ENCODE measurements at places on chromosomes 12 and 14. TPM values are rescaled to one million over a fixed set of nuclear protein-coding genes. Genes with fewer than 3 reads are reported as not detected.

THAP2 gene
- total RNA-seq, result 1.2 TPM

GZMH gene
- not detected for total RNA-seq

PARP11 gene
- total RNA-seq, result 2.2 TPM

AICDA gene
- total RNA-seq, result not detected

TMEM119 gene
- not detected for total RNA-seq
